Thymus (tissue), 14 donors: ENCODE measurements at places on chromosomes 6 and 20. TPM values are rescaled to one million over a fixed set of nuclear protein-coding genes. Genes with fewer than 3 reads are reported as not detected.

DNA sequence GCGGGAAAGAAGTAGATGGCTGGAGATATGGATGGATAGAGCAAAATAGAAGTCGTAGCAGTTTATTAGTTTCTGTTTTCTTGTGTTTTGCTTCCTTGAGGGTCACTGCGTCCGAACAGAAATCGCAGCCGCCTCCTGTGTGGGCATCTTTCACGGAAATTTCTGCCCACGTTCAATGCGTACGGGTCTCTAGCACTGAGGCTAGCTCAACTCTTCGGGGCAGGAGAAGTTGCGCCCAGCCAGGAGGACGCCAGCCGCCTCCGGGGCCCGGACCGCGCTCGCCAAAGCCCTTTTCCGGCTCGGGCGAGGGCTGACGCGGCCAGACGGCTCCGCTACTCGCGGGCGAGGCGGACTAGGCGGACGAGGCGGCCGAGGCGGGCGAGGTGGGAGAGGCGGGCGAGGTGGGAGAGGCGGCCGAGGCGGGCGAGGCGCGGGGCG lies 814 bp downstream of the TFAP2B start:
- no peaks in the 10 kb centered on the region for H3K36me3 ChIP-seq
- peaks cover 86% of the 10 kb centered on the region for H3K27me3 ChIP-seq
- no peaks in the 10 kb centered on the region for H3K4me1 ChIP-seq

DNA sequence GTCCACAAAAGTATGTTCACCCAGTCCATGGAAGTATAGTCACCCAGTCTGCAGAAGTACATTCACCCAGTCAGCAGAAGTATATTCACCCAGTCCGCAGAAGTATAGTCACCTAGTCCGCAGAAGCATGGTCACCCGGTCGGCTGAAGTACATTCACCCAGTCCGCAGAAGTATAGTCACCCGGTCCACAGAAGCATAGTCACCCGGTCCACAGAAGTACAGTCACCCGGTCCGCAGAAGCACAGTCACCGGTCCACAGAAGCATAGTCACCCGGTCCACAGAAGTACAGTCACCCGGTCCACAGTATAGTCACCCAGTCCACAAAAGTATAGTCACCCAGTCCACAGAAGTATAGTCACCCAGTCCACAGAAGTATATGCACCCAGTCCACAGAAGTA lies 8.8 kb downstream of the TCFL5 start:
- DNase-seq: no peak
- no peak overlapping the region for H3K27ac ChIP-seq
- H3K4me3 ChIP-seq: no peak overlapping the region
- H3K36me3 ChIP-seq: peaks cover 51% of the 10 kb centered on the region
- H3K27me3 ChIP-seq: no peaks in the 10 kb centered on the region

- no peak overlapping the region for H3K27ac ChIP-seq
- no peak for DNase-seq
- no peaks in the 10 kb centered on the region for H3K27me3 ChIP-seq
These were observed 95.8 kb downstream of the CLVS2 start for GRCh38 chr6:123091896-123092271.

DNA sequence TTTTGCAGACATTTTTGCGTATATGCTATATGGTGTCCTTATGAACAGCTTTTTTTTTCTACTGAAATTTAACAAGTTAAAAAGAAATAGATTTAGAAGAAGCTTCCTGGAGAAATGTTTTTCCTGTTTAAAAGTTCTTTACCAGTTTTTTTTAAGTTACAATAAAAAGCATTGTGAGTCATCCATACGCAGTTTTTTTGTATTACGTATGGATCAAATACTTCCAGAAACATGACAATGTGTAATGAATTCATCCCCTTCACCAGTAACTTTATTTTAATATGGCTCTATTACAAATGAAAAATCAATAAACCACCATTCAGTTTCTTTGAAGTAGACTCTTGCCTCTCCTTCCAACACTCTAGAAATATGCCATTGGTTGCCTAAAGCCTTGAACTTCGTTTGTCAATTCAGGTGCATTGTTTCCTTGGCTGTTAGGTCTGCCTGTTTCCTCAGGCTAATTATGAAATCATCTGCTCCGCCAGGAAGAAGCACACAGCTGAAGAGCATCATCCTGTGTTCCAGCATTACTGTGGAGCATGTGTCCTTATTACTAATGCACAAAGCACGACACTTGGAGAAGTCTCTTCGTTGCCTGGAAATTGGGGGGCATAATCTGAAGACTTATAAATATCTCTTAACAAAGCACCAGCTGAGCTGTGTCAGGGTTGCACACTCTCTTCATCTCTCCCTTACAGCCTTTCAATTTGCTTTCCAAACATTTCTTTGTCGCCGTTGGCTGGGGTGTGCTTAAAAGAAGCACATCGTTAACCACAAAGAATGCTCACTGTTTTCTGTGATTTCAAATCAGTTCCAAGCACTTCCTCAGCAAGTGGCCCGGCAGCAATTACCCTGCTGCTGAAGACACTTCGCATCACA lies 9.6 kb downstream of the MOXD1 start:
- no peak overlapping the region for H3K4me3 ChIP-seq
- no peak overlapping the region for H3K27ac ChIP-seq
- no peaks in the 10 kb centered on the region for H3K27me3 ChIP-seq
- DNase-seq: no peak
- H3K4me1 ChIP-seq: no peaks in the 10 kb centered on the region
- H3K36me3 ChIP-seq: no peaks in the 10 kb centered on the region

- H3K27ac ChIP-seq: no peak overlapping the region
- no peaks in the 10 kb centered on the region for H3K4me1 ChIP-seq
- no peaks in the 10 kb centered on the region for H3K27me3 ChIP-seq
These were observed 4.8 kb downstream of the TRIM10 start for GRCh38 chr6:30156262-30156599.

- H3K27ac ChIP-seq: no peak overlapping the region
- DNase-seq: no peak
- H3K36me3 ChIP-seq: no peaks in the 10 kb centered on the region
- no peaks in the 10 kb centered on the region for H3K4me1 ChIP-seq
- H3K4me3 ChIP-seq: no peak overlapping the region
- peaks cover 52% of the 10 kb centered on the region for H3K27me3 ChIP-seq
These were observed 3.1 kb upstream of the SPATS1 start for GRCh38 chr6:44339301-44339700.

BCAS1 gene
- 0.38 TPM for total RNA-seq

DNA sequence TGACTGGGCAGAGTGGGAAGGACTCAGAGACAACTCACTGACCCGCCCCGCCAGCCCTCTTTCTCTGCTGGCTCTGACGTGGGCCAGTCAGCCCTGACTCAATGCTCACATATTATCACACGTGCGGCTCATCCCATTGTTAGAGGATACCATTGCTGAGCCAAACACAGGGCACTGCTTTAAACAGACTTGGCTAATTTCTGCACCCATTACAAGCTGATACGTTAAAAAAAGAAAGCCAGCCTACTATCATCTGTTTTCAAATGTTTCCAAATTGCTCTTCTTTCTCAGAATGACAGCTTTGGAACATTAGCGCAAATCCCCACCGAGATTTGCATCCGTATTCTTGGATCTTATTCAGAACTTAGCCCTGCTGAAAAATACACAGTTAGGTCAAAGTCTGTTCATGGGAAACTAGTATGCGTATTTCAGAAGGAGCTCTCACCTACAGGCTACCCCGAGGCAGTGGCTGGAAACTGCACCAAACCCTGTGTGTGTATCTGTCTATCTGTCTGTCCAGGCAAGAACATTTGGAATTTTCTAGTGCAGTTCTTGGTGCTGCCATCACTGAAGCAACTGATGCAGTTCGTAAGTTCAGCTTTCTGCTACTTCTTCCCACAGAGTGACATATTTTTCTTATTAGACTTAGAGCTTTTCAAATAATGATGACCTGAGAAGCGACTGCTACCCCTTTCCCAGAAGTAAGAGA lies 32.8 kb downstream of the RAMACL start:
- no peaks in the 10 kb centered on the region for H3K36me3 ChIP-seq
- H3K4me1 ChIP-seq: no peaks in the 10 kb centered on the region
- H3K27me3 ChIP-seq: no peaks in the 10 kb centered on the region
- no peak overlapping the region for H3K27ac ChIP-seq
